ENCODE measurements at places on chromosomes 16 and 17.

- DNase-seq: no peak
Observed at GRCh38 chr16:17271687-17272086, 199.1 kb downstream of the XYLT1 start.

DNA sequence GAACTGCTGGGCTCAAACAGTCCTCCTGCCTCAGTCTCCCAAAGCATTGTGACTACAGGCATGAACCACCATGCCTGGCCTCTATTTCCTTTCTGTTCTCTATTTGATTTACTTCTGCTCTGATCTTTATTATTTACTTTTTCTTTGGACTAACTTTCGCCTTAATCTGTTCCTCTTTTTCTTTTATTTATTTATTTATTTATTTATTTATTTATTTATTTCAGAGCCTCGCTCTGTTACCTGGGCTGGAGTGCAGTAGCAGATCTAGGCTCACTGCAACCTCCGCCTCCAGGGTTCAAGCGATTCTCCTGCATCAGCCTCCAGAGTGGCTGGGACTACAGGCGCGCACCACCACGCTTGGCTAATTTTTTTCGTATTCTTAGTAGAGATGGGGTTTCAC lies 1158.3 kb upstream of the GOT2 start:
- DNase-seq: no peak

GRCh38 chr17:49975531-49975930 lies 6.5 kb downstream of the DLX4 start:
- no peak for DNase-seq

- DNase-seq: no peak
Observed at GRCh38 chr17:7916808-7917207, 719 bp upstream of the RNF227 start.

- peak; percentile 41 for DNase-seq
Observed at GRCh38 chr17:45409659-45410076, 23.0 kb downstream of the ARHGAP27 start.

DNA sequence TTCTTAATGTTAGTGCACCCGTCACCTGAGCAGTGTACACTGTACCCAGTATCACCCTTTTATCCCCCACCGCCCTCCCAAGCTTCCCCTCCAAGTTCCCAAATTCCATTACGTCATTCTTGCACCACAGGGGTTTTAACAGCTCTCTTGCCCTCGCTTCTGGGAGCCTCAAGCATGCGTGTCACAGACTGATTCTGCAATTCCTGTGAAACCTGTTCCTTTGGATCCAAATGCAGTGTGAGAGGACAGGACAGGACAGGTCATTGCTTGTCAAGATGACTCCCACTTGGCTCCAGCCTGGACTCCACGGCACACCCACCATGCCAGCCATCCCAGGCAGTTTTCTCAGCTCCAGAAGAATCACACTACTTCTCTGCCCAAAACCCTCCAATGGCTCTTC lies 44.1 kb downstream of the CYB5D2 start:
- no peak for DNase-seq

Data from B cell (primary cell).